AG09309 (cell line): ENCODE measurements at places on chromosomes 5 and 9.

DNA sequence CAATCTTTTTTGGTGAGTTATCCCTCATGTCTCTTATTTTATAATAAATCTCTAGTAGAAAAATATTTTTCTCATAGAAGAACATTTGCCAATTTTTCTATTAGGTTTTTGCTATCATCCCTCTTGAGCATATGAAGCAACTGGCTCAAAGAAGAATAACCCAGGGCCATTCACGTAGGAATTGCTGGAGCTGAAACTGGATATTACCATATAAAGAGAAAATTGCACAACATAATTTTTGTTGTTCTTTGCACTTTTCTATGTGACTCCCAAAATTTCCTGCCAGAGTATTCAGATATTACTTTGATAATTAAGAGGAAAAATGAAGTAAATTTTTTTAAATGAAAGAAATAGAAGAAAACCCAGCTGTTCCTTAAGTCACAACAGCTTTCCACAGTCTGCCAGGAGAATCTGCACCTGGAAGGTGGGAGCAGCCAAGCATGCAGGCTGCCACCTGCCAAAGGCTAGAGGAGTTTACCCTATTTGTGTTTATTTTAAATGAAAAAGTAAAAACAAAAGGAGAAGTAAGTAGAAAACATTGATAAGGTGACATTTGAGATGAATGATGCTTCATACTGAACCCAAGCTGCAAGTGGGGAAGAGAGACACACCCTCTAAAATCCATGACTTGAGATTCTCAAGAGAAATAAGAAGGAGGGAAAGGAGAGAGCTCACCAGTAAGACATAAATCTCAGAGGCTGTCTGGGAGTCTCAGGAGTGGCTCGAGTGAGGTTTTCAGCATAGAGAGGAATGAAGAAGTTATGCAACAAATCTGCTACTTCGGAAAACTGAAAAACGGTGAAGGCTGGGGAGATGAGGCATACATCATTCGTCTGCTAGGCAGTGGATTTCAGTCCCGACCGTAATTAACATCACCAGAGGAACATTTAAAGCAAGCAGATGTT is 31.5 kb upstream of the FREM1 start:
- no peak for DNase-seq

GRCh38 chr5:136018814-136019783 is 9.7 kb upstream of the TGFBI start:
- peak; percentile 97 for DNase-seq

- no peak for DNase-seq
Measured at GRCh38 chr9:37419204-37419603, 3.3 kb upstream of the GRHPR start.

- DNase-seq: peak; percentile 67
Measured at GRCh38 chr5:107425541-107426031, 245.2 kb downstream of the EFNA5 start.

GRCh38 chr5:136399527-136399926 is 34.2 kb upstream of the TRPC7 start:
- no peak for DNase-seq

- DNase-seq: no peak
Measured at GRCh38 chr9:115883467-115884329, 269.9 kb upstream of the PAPPA start.

DNA sequence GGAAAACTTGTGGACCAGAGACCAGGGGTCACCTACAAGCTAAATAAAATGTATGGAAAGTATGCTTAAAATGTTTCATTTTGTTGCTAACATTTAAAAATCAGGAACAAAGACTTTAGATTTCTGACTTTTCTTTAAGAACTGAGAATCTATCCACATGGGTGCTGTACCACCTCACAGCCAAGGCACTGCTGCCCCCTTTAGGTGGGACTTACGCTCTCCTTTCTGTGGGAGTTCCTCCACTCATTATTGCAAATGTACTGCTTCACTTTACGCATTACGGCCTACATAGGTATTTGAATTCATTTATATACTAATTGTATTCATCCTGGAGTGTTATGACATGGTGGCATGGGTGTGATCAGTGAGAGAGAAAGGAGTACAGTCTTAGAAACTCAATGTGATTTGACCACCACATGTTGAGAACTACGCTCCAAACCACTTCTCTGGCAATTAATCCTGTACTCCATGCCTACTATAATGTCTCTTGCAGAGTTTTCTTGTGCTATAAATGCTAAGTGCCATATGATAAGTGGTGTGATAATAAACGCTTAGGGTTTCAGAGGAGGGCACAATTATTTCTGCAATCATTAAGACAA is 24.7 kb upstream of the CETN3 start:
- DNase-seq: no peak

DNA sequence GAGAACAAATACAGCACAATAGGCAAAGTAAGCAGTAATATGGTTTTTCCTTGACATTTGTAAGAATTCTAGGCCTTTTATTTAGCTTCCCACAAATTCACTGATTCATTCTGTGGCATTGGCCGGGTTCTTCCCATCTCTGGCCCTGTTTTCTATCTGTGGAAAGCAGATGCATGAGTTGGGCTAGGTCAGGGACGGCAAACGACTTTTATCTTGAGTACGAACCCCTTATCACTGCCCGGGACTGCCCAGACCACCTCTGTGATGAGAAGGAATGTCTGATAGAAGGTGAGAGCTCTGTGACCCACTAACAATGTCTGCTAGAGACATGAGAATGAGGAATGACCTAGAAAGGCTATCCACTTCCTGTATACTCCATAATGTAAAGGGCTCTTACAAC is 35.4 kb upstream of the ADAM19 start:
- no peak for DNase-seq

GRCh38 chr5:91957666-91958065 is 574.5 kb upstream of the ARRDC3 start:
- peak; percentile 18 for DNase-seq

DNA sequence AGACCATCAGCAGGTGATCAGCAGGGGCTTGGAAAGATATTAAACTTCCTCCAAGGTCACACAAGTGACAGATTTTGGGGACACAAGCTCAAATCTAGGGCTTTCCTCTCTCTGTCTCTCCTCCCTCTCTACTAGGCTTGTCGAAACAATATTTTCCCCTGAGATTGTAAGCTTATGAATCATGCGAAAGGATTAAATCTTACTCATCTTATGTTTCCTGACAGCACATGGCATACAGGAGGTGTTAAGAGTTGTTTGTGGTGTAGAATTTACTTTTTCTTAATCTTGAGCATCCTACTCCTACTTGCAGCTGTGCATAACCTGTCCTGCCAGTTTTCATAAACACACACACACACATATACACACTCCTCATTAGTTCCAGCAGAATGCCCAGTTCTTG is 186.3 kb downstream of the MARCHF11 start:
- peak; percentile 11 for DNase-seq
